ENCODE measurements at places on chromosomes 7 and 10.

DNA sequence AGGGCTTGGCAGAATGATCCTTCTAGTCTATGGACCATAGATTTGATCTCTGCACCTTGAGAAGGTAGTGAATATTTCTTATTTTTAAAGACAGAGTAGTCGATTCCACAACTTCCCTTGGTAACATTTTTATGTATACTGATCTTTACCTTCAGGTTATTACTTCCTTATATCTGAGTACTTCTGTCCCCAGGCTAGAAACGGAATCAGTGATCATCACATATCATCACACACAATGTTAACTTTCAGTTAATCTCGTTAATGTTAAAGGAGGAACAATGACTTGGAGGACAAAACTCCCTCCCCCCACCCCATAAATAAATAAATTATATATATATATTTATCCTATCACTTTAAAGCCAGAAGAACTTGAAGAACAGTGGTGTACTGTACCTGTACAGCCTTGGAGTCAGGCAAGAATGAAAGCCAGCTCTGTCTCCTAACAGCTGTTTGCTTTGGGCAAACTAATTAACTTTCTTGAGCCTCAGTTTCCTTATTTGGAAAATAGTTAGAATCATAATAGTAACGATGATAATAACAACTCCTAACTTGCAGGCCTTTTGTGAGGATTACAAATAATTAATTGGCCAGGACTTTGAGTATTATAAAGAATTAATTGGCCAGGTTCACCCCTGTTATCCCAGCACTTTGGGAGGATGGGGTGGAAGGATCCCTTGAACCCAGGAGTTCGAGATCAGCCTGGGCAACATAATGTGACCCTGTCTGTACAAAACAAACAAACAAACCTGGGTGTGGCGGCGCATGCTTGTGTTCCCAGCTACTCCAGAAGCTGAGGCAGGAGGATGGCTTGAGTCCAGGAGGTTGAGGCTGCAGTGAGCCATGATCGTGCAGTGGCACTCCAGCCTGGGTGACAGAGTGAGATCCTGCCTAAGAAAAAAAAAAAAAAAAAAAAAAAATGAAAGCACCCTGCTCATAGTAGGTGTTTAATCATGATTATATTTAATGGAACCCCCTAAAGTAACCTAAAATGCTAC is 63.5 kb downstream of the SAMD9 start:
- no peak for DNase-seq

DNA sequence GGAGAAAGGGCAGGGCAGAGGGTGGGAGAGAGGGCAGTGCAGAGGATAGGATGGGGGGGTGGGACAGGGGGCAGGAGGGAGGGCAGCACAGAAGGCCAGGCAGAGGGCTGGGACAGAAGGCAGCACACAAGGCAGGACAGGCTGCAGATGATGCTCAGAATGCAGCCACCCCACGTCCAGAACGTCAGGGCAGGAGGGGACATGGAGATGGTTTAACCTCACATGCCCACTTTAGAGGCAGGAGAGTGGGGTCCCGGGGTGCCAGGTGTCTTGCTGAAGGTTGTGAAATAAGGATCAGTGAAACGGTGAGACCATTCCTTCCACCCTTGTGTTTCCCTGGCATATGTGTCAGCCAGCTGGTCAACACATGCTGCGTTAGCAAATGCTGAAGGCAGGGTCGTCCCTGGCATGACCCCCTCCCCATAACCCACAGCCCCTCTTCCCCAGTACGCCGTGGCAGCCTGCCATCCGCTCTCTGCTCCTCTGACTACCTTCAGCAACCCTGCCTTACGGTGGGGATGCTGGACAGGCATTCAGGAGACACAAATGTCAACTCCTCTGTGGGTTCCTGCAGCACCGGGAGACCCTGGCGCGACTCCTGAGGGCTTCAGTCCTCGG is 592.1 kb downstream of the DNAJB6 start:
- no peak for DNase-seq

DNA sequence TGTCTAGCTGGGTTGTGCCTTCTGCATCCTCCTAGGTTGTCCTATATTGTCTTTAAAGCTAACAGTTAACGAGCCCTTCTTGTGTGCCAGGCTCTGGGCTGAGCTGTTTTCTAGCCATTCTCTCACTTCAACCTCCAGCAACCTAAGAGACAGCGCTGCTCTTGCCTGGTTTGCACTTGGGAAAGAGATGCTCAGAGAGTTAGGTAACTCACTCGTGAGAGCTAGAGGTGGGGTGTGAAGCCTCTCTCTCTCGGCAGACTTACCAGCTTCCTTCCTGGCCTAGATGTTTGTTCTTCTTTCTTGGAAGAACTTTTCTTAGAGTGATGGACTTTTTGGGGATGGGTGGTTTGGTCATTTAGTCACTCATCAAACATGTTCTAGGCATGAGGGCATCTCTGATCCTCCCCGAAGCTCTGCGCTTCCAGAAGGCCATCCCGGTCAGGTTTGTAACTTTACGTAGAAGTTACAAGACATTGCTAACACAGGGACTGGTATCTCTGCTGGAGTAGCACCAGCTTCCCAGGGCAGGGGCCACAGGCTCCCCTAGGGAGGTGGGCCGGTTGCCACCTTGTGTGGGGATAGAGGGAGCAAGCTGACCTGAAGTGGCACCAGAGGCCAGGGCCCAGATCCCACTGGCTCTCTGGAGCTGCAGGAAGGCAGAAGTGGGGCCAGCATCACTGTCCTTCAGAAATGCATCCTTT is 14.3 kb downstream of the TSPAN15 start:
- DNase-seq = no peak

- no peak for DNase-seq
Measured at GRCh38 chr7:10472115-10472514, 501.6 kb upstream of the PHF14 start.

DNA sequence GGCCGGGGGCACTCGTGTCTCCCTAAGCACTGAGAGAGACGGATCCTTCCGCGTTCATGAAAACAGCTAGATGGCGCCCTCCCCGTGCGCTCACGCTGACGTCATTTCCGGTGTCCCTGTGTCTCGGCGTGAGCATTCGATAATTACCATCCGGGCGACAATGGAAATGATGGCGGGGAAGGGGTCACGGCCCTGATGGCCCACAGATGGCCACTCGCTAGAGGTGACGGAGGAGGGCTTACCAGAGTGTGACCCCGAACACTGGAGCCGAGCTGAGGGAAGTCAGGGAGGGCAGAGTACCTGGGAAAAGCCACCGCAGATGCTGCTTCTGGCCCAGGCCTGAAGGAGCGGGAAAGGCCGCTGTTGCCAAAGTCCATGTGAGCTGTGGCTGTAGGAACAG is 222.9 kb downstream of the TCERG1L start:
- no peak for DNase-seq

DNA sequence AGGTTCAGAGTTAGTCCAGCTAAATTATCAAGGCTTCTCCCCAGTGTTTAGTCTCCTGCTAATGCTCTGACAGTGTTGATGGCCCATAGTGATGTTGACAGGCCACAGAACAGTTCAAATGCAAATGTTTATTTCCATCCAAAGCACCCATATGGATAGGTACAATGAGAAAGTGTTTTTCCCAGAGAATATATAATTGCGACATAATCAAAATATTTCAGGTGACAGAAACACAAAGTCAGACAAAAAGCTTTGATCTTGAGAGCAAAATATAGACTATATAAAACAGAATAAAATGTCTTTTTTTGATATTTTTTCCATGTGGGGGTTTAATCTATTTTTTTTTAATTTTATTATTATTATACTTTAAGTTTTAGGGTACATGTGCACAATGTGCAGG is 642.3 kb upstream of the SEMA3D start:
- no peak for DNase-seq

GRCh38 chr10:33132626-33133025 is 174.6 kb upstream of the ITGB1 start:
- DNase-seq = no peak

- DNase-seq = no peak
Measured at GRCh38 chr7:81339946-81340345, 421.1 kb upstream of the SEMA3C start.

DNA sequence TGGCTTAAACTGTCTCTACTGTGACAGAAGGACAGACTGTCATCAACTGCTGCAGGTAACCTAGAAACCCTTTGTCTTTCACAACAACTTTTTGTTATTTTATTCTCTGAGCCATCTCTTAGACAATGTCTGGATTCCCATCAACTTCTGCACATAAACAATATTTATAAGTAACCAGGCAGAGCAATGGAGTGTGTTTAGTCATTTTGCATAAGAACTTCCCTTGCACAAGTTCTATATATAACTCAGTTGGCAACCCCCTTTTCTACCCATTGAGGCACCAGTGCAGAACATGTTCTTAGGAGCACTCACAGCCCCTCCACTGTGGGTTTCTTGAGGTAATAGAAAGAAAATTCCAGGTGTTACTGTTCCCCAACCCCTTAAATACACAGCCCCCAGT is 65.0 kb upstream of the IL6 start:
- DNase-seq = no peak

DNA sequence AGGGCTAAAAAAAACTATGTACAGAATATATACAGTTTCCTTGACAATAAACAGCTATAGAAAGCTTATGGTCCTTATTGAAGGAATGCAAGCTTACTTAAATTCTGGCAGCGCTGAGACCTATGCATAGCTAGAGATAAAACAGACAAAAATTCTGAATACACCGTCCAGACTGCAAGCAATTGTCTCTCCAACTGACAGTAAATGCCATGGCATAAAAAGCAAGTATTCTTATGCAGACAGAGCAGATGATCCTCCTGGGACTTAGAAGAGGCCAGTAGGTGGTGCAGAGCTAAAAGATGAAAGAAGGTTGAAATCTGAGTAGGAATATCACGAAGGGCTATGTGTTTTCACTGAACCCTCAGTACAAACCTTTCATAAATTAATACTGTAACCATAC is 157.0 kb upstream of the CACNA2D1 start:
- no peak for DNase-seq

GRCh38 chr7:21616796-21617436 is 74.1 kb downstream of the DNAH11 start:
- no peak for DNase-seq

GRCh38 chr7:102006695-102007094 is 189.3 kb downstream of the CUX1 start:
- DNase-seq = no peak

GRCh38 chr7:158602041-158602440 is 14.4 kb upstream of the PTPRN2 start:
- DNase-seq = no peak

DNA sequence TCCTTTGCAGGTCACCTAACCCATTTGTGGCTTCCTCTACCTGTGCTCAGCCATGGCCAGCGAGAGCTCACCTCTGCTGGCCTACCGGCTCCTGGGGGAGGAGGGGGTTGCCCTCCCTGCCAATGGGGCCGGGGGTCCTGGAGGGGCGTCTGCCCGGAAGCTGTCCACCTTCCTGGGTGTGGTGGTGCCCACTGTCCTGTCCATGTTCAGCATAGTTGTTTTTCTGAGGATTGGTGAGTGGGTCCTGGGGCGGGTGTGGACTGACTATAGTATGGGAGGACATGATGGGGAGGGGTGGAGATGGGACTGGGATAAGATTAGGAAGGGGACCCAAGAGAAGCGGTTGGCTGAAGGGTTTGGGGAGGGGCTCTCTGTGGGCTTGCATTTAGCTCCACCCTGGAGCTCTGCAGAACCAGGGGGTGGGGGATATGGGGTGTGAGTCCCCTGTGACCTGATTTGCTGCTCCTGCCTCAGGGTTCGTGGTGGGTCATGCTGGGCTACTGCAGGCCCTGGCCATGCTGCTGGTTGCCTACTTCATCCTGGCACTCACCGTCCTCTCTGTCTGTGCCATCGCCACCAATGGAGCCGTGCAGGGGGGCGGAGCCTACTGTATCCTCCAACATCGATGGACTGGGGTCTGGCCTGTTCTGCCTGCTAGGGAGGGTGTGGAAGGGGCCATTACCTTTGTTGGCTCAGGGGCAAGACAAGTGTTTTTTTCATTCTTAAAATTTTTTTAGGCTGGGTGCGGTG is 1.8 kb downstream of the SLC12A9 start:
- DNase-seq = no peak

DNA sequence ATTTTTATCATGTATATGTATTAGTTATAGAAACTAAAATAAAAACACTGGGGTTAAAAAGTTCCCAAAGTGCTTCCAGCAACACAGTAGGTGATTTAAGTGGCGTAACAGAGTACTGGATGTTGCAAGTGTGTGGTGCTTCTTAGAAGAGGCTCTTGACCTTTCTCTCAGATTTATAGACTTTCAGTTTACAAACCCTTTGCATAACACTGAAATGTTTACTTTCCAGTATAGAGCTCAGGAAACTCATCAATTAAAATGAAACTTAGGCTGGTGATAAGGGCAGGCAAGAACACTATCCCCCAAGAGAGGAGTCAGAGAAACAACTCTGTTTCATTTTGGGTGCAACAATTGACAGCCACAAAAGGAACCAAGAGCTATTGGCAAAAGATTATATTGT is 27.5 kb upstream of the SMC3 start:
- DNase-seq = no peak

- DNase-seq = peak; percentile 87
Measured at GRCh38 chr10:71212318-71213126, at the start of gene UNC5B. TSS of gene UNC5B (plus strand) at chr10:71212570. CDS start at chr10:71212986, 416 bp downstream.

DNA sequence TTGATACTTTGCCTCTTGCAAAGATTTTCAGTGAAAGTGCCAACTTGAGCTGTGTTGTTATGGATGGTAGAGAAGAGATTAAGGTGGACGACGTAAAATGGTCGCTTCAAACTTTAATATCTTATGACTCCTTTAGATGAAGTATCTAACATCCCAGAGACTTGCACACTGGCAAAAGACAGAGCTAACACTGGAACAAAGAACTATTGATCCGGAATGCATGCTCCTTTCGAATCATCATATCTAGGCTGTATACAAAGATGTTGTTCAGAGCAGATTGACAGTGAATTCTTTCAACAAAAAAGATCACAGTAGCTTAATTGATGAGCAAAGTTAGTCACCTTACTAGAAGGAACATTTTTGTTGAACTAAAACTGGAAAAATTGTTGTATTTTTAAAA is 592.7 kb downstream of the NXPH1 start:
- DNase-seq = no peak

GRCh38 chr7:107381453-107381852 is 88.4 kb upstream of the GPR22 start:
- no peak for DNase-seq

- DNase-seq = no peak
Measured at GRCh38 chr7:107582875-107583274, 2.8 kb downstream of the BCAP29 start.

DNA sequence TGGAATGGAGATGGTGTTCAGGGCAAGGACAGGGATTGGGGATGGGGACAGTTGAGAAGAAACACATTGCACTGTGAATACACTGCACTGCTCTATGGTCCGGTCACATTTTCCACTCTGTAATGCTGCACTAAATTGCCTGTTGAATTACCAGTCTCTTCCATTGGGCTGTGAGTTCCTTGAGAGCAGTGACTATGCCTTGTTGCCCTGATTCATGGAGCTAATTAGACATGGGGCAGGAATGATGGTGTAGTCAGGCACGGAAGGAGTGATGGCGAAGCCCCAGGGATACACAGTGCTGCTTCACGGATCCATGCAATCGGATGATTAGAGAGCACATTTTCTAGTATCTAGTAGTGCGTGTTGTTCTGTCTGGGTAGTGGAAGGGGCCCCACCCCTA is 25.4 kb upstream of the GPAM start:
- no peak for DNase-seq

All from nucleus accumbens (tissue), 56 donors.